MV-4-11 (cell line): ENCODE measurements at places on chromosomes 6 and 20.
A peak's percentile ranks its signal among the peaks of the same experiment; 100 is the strongest.

DNA sequence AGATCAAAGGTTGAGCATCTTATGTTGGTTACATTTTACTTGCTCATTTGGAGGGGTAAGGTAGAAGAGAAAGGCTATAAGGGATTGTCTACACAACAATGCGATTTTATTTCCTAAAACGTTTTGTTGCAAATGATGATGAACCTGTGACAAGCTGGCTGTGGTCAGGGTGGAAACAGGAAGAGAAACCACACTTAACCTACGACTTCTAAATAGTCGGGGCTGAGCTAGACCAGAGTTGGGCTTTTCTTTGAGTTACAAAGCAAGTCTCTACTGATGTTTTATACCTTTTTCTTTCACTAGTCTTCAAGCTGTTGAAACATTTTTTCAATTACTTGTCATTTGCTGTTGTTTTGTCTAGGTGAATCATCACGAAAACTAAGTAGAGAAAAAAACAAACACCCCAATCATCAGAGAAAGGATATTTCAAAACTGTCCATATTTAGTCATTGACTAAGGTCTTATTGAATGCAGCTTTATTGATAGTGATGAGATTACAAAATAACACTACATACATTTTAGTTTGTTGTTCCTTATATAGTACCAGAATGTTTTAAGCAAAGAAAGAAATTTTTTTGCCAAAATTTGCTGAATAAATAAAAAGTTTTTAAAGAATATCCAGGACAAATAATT lies 18.0 kb downstream of the KLHL31 start:
- peak; percentile 72 for DNase-seq

DNA sequence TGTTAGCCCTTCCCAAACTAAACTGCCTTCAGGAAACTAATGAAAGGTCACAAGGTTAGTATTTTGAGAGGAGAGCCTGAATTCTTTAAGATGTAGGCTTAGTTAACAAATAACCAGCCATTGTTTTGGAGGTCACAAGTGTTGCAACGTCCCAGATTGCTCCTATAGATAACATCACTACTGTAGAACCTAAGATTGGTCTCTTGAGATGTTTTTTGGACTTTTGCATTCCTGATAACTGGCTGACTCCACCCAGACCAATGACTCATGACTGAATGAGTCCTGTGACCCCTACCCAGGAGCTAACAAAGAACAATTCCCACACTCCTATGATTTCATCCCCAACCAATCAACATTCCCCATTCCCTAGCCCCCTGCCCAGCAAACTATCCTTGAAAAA lies 178.8 kb downstream of the SCP2D1 start:
- DNase-seq, result no peak

GRCh38 chr20:57573242-57573641 lies 12.3 kb downstream of the PCK1 start:
- no peak for DNase-seq

- no peak for DNase-seq
Measured at GRCh38 chr20:49054056-49054643, 8.0 kb downstream of the CSE1L start.

DNA sequence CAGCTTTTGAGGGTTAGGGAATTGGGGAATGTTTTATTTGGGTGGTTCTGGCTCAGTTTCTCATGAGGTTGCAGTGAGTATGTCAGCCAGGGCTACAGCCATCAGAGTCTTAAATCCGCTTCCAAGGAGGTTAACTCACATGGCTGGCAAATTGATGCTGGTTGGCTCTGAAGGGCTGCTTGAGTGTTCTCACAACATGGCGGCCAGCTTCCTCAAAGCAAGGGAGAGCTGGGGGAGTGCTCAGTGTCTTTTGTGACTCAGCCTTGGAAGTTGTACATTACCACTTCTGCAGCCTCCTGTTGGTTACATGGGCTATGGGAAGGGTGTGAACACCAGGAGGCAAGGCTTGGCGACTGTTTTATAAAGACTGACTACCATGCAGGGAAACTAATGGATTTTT lies 17.8 kb upstream of the PPP1R3G start:
- DNase-seq, result peak; percentile 26

DNA sequence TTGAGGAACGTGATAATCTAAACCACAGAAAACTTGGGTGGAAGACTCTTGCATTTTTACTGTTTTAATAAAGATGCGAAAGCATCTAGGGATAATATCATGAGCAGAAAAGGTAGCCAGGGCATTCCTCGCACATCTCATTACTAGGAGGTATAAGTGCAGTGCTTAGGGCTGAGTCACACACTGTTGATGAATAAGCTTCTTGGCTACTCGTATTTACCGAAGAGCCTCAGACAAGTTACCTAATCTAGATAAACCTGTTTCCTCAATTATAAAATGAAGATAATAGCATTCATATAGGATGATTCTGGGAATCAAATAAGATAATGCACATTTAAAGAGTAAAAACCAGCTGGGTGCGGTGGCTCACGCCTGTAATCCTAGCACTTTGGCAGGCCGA lies 780 bp upstream of the KIAA0319 start:
- DNase-seq, result no peak

- DNase-seq, result no peak
Measured at GRCh38 chr20:22568872-22569344, 15.5 kb downstream of the FOXA2 start.

DNA sequence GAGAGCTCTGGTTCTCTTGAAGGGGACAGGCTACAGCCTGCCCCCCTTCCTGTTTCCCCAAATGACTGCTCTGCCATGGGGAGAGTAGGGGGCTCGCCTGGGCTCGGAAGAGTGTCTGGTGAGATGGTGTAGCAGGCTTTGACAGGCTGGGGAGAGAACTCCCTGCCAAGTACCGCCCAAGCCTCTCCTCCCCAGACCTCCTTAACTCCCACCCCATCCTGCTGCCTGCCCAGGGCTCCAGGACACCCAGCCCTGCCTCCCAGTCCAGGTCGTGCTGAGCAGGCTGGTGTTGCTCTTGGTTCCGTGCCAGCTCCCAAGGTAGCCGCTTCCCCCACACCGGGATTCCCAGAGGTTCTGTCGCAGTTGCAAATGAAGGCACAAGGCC lies 9.8 kb downstream of the VEGFA start:
- no peak for DNase-seq

GRCh38 chr6:26302941-26303559 lies 61.9 kb upstream of the BTN3A2 start:
- no peak for DNase-seq

GRCh38 chr6:56642366-56643261 lies at the start of gene DST:
Gene DST (minus strand): TSS chr6:56642889.
- DNase-seq, result no peak

GRCh38 chr20:53316206-53316937 lies 277.3 kb downstream of the ZNF217 start:
- no peak for DNase-seq

DNA sequence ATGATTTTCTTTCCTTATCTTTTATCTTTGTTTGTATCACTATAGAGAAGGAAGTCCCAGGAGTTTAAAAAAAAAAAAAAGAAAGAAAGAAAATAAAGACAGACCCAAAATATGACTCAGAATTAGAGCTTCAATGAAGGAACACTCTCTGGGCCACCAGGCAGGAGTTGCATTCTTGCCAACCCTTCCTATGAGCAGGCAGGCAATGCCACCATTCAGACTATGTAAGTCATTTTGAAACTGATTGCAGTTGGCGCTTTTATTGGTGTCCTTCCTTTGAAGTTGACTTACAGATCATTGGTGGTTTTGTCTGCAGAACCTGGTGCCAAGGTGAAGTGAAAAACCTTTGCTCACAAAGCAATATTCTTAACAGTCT lies 50.3 kb downstream of the MYB start:
- peak; percentile 57 for DNase-seq

GRCh38 chr6:128335963-128336362 lies 184.4 kb downstream of the PTPRK start:
- no peak for DNase-seq

- DNase-seq, result no peak
Measured at GRCh38 chr6:26235302-26235670, 129.7 kb upstream of the BTN3A2 start.

- no peak for DNase-seq
Measured at GRCh38 chr20:61737812-61738443, 327.8 kb downstream of the TAF4 start.

GRCh38 chr6:36755435-36756348 lies 58.1 kb downstream of the RAB44 start:
- DNase-seq, result peak; percentile 80

GRCh38 chr6:42628604-42629003 lies 64.8 kb downstream of the UBR2 start:
- DNase-seq, result no peak

DNA sequence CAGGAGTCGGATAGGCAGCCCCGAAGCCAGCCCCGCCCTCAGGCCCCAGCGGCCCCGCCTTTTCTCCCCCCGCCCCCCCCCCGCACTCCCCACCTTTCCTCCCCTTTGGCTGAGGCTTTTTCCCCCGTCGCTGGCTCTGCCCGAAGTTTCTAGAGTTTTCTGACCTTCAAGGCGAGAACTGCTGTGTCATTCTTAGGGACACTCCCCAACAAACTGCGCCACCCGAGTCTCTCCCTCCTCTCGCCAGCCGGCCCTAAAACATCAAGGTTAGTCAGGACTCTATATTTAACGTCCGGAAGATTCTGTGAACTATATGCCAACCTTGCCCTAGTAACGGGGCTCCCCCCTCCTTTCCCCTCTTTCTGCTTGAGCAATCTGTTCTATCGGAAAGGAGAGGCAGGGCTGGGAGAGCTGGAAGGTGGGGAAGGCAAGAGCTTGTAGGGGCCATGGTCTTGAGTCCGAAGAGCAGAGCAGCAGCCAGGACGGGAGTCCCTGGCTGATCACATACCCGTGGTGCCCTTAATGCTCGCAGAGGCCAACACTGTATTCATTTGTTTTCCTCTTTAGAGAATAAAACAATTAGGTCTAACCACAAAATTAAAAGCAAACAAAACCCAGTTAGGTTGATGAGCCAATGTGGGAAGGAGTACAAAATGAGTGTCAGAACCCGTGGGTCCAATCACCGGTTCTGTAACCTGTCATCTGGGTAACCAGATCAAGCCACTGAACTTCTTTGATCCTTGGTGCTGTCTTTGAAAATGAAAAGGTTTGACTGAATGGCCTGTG lies 5.3 kb upstream of the HSPA1B start:
- peak; percentile 58 for DNase-seq
